Stomach (tissue), 19 donors: ENCODE measurements at places on chromosomes 16 and 17. TPM values are rescaled to one million over a fixed set of nuclear protein-coding genes. Genes with fewer than 3 reads are reported as not detected.

DNA sequence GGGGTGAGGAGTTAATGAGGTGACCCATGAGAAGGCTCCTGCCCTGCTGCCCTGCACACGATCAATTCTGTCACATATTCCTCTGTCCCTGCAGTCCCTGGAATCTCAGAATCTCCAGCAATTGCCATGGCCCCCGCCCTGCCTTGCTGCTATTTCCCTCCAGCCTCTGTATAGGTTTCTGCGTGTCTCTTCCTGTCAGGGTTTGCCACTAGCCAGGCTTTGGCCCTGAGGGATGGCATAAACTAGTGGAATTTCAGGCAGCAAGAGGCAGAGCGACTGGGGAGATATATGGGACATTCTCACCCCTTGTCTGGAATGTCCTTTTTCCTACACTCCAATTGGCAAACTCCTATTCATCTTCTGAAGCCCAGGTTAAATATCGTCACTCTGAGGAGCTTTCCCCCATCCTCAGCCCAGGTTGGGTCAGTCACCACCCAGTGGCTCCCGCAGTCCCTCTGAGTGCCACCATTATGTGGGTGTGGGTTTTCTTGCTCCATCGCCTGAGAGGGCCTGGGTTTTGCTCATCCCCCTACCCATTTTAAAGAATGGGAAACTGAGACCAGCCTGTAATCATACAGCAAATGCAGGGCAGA lies 15.5 kb upstream of the NATD1 start:
- H3K27me3 ChIP-seq, result no peaks in the 10 kb centered on the region
- no peaks in the 10 kb centered on the region for H3K36me3 ChIP-seq
- no peak overlapping the region for H3K4me3 ChIP-seq
- no peak for DNase-seq
- H3K4me1 ChIP-seq, result no peaks in the 10 kb centered on the region
- H3K27ac ChIP-seq, result no peak overlapping the region

GRCh38 chr17:9240659-9241370 lies 219.5 kb downstream of the NTN1 start:
- DNase-seq, result peak; percentile 47
- H3K27me3 ChIP-seq, result no peaks in the 10 kb centered on the region
- peak overlapping the region; percentile 53 for H3K4me3 ChIP-seq
- H3K27ac ChIP-seq, result peak overlapping the region; percentile 98

- H3K36me3 ChIP-seq, result no peaks in the 10 kb centered on the region
- H3K27me3 ChIP-seq, result peaks cover 5% of the 10 kb centered on the region
- H3K27ac ChIP-seq, result no peak overlapping the region
- H3K4me3 ChIP-seq, result no peak overlapping the region
- DNase-seq, result no peak
Observed at GRCh38 chr16:17027488-17028129, 443.2 kb downstream of the XYLT1 start.

GRCh38 chr17:39114723-39115122 lies 36.7 kb downstream of the PLXDC1 start:
- H3K4me1 ChIP-seq, result peaks cover 10% of the 10 kb centered on the region
- H3K36me3 ChIP-seq, result no peaks in the 10 kb centered on the region
- no peaks in the 10 kb centered on the region for H3K27me3 ChIP-seq
- H3K4me3 ChIP-seq, result no peak overlapping the region
- peak overlapping the region; percentile 13 for H3K27ac ChIP-seq
- peak; percentile 48 for DNase-seq

DNA sequence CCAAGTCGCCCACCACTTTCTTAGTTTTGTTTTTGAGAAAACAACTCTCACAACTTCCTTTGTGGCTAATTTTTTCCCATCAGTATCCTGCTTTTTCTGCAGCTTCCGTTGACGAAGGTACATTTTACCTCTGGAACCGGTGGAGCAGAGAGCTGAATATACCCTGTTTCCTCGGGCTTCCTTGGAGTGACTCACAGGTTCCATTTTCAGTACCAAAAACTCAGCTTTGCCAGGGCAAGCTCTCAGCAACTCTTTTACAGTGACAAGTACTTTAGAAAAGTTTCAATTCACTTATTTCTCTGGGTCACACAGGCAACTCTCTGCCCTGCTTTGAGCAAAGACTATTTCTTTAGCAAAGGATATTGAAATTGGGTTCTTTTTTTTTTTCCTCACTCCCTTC lies 318.9 kb downstream of the SNX29 start:
- H3K27ac ChIP-seq, result no peak overlapping the region
- H3K4me3 ChIP-seq, result no peak overlapping the region
- H3K27me3 ChIP-seq, result no peaks in the 10 kb centered on the region

GRCh38 chr16:84827131-84827574 lies 7.4 kb downstream of the CRISPLD2 start:
- no peak for DNase-seq
- H3K4me1 ChIP-seq, result peaks cover 29% of the 10 kb centered on the region
- no peaks in the 10 kb centered on the region for H3K27me3 ChIP-seq
- H3K27ac ChIP-seq, result peak overlapping the region; percentile 88
- no peak overlapping the region for H3K4me3 ChIP-seq

Gene PARD6A
- 18.8 TPM for total RNA-seq

GRCh38 chr17:44219108-44219615 lies 313 bp downstream of the UBTF start:
- peak overlapping the region; percentile 77 for H3K4me3 ChIP-seq
- H3K27ac ChIP-seq, result peak overlapping the region; percentile 99
- H3K4me1 ChIP-seq, result peaks cover 48% of the 10 kb centered on the region
- DNase-seq, result peak; percentile 71
- no peaks in the 10 kb centered on the region for H3K27me3 ChIP-seq

DNA sequence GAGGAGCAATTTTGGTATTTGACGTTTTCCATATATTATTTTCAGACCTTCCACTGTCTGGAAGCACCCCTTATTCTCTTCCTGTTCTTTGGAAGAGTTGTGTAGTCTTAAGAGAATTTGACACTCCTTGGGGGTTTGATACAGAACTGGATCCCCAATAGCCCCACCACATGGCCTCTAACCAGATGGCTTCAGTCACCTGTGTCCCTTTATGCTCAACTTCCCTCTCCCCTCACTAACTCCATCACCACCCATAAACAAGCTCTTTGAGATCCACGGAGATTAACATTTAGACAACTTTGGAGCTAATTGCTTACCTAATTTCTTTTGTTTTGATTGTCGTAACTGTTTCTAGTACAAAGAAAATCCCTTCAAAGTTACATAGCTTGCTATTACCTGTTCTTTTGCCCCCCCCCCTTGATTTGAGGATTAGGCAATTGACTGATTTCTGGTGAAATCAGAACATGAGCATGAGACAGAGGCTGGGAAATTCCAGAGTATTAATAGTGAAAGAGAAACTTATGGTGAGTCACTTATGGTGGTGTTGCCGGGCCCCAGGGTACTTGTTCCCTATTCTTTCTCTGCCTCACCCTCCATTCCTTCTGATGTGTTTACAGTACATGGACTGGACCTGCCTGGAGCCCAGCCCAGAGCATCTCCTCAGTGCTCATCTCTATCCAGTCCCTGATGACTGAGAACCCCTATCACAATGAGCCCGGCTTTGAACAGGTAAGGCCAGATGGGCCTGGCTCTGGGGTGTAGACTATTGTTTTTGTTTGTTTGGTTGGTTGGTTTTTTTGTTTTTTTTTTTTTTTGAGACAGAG lies 7.5 kb downstream of the UBE2Z start:
- H3K27me3 ChIP-seq, result no peaks in the 10 kb centered on the region
- DNase-seq, result peak; percentile 29
- peaks cover 97% of the 10 kb centered on the region for H3K36me3 ChIP-seq
- peak overlapping the region; percentile 67 for H3K27ac ChIP-seq
- H3K4me1 ChIP-seq, result peaks cover 7% of the 10 kb centered on the region
- no peak overlapping the region for H3K4me3 ChIP-seq

DNA sequence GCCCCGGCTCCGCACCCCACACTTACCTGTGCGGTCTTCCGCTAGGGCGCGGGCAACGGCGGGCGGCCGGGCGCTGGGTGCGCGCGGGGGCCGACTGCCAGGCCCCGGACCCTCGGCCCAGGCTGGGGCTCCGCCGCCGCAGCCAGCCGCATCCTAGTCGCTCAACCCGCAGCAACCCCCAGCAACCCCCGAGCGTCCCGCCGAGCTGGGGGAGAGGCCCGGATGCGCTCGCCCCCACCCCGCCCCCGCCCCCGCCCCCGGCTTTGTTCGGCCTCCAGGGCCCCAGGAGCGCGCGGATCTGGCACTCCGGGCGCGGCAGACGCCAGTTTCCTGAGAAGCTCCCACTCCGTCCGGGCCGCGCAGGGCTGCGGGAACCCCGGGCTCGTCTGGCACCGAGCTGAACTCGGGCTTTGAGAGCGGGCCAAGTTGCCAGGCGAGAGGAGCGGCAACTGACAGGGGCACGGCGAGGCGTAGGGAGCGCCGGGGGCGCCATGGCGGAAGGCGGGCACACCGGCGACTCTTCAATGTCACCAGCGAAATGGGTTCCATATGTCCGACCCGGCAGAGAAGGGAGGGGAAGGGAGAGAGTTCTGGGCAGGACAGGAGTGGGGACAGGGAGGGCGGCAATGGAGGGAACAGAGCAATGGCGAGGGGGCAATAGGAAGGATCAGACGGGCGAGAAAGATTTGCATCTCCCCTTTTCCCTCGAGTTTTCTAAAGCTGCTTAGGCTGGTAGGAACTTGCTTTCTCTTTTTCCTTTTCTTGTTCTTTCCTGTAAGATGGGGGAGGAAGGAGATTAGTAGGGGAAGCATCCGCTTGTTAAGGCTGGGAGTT lies 13.7 kb downstream of the HOXB4 start:
- peak overlapping the region; percentile 77 for H3K27ac ChIP-seq
- no peak for DNase-seq
- H3K4me1 ChIP-seq, result peaks cover 97% of the 10 kb centered on the region
- no peaks in the 10 kb centered on the region for H3K36me3 ChIP-seq
- H3K27me3 ChIP-seq, result peaks cover 37% of the 10 kb centered on the region

- H3K36me3 ChIP-seq, result peaks cover 29% of the 10 kb centered on the region
- peak; percentile 39 for DNase-seq
- peaks cover 9% of the 10 kb centered on the region for H3K27me3 ChIP-seq
- H3K4me3 ChIP-seq, result no peak overlapping the region
- peak overlapping the region; percentile 44 for H3K27ac ChIP-seq
Observed at GRCh38 chr16:85902366-85903155, 3.6 kb downstream of the IRF8 start.

Gene ZG16B
- not detected for total RNA-seq

Gene KRTAP3-3
- total RNA-seq, result not detected

Gene KCNJ12
- 4.1 TPM for total RNA-seq

DNA sequence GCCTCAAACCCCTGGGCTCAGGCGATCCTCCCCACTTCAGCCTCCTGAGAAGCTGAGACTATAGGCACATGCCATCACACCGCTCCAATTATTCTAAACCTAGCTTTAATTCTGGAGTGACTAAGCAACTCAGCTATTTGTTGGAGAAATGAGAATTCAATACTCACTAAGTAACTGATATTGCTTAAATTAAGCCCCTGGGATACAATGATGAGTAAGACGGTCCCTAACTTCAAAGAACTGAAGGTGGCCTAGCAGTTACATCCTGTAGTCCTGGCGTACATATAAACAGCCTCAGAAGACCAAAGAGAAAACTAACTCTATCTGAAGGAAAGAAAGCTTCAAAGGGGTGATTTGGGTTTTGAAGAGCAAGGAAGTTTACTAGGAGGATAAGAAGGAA lies 25.0 kb downstream of the XPO6 start:
- H3K4me1 ChIP-seq, result peaks cover 86% of the 10 kb centered on the region
- no peak for DNase-seq
- no peaks in the 10 kb centered on the region for H3K36me3 ChIP-seq
- no peaks in the 10 kb centered on the region for H3K27me3 ChIP-seq
- no peak overlapping the region for H3K27ac ChIP-seq

DNA sequence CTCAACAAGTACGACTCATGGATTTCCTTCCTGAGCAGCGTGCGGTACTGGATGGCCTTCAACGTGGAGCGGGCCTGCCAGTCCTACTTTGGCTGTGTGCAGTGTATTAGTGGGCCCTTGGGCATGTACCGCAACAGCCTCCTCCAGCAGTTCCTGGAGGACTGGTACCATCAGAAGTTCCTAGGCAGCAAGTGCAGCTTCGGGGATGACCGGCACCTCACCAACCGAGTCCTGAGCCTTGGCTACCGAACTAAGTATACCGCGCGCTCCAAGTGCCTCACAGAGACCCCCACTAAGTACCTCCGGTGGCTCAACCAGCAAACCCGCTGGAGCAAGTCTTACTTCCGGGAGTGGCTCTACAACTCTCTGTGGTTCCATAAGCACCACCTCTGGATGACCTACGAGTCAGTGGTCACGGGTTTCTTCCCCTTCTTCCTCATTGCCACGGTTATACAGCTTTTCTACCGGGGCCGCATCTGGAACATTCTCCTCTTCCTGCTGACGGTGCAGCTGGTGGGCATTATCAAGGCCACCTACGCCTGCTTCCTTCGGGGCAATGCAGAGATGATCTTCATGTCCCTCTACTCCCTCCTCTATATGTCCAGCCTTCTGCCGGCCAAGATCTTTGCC lies 9.0 kb downstream of the HAS3 start:
- H3K36me3 ChIP-seq, result peaks cover 37% of the 10 kb centered on the region
- no peak overlapping the region for H3K27ac ChIP-seq
- H3K4me1 ChIP-seq, result peaks cover 14% of the 10 kb centered on the region
- H3K4me3 ChIP-seq, result no peak overlapping the region
- H3K27me3 ChIP-seq, result no peaks in the 10 kb centered on the region

DNA sequence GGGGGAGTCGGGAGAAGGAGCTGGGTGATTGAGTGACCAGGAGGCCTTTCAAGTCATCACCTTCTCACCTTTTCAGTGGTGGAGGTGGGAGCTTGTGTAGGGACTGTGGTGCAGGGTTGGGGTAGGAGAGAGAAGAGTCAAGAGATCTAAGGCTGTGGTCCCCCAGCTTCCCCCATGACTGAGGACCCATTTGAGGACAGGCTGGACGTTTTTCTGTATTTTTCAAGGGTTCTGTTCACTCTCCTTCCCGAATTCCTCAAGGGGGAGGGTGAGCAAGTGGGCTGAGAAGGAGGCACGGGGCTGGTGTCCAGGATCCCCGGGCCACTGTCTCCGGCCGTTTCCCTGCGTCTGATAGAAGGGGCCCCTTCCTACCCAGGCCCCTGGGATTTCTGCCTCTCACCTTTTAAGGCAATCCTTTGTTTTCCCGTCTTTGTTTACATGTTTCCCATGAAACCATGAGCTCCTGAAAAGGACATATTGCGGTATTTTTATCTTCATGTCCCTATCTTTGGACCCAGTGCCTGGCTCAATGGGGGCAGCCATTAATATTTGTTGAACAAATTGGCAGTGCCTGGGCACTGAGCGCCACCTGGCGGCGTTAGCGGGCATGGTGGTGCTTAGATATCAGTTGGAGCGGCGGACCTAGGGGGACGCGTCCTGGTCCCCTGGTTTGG lies 9.2 kb upstream of the CD300A start:
- DNase-seq, result peak; percentile 91
- H3K4me1 ChIP-seq, result peaks cover 52% of the 10 kb centered on the region
- no peak overlapping the region for H3K4me3 ChIP-seq
- no peaks in the 10 kb centered on the region for H3K36me3 ChIP-seq
- no peak overlapping the region for H3K27ac ChIP-seq

DNA sequence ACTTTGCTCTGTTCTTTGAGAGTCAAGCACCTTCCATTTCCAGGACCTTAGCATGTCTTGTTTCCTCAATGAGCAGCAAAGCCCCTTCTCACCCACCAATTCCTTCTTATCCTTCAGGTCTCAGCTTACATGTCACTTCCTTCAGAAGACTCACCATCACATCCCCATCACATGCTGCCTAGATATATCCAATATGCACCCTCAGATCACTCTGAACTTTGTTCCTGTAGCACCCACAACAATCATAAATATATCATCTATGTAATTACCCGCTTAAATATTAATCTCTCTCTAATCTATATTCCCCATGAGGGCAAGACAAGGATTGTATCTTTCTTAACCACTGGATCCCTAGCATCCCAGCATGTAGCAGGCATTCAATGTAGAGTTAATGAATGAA lies 30.4 kb downstream of the KANSL1 start:
- DNase-seq, result no peak
- H3K36me3 ChIP-seq, result no peaks in the 10 kb centered on the region
- no peak overlapping the region for H3K4me3 ChIP-seq
- peaks cover 97% of the 10 kb centered on the region for H3K4me1 ChIP-seq
- H3K27me3 ChIP-seq, result no peaks in the 10 kb centered on the region
- H3K27ac ChIP-seq, result no peak overlapping the region

Gene ABCC6
- total RNA-seq, result 51.9 TPM

Gene HOXB2
- 7.8 TPM for total RNA-seq
